GDM1 (cell line): ENCODE measurements at places on chromosomes 3 and 15.

- no peak for DNase-seq
These were observed 150.8 kb downstream of the MEGF11 start for GRCh38 chr15:66102563-66103292.

DNA sequence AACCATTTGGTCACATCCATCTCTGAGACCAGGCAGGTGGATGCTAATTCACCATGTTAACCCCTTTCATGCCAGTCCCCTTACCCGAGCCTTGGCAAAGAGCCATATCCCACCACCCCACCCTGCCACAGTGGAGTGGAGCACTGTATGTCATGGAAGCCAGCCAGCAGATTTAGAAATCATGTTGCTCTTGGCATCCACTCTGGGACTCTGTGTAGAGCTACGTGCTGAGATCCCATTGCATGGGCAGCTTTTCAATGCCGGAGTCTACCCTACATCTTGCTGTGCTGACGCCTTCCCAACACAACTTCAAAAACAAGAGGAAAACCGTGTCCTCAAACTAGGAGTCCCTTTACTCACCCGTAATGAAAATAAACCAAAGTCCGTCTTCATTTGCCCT, 131.0 kb downstream of the NTRK3 start:
- DNase-seq = no peak

- DNase-seq = no peak
These were observed 1556.2 kb upstream of the GBE1 start for GRCh38 chr3:83317605-83318004.

GRCh38 chr3:112734171-112734570, 93.2 kb upstream of the CCDC80 start:
- no peak for DNase-seq

DNA sequence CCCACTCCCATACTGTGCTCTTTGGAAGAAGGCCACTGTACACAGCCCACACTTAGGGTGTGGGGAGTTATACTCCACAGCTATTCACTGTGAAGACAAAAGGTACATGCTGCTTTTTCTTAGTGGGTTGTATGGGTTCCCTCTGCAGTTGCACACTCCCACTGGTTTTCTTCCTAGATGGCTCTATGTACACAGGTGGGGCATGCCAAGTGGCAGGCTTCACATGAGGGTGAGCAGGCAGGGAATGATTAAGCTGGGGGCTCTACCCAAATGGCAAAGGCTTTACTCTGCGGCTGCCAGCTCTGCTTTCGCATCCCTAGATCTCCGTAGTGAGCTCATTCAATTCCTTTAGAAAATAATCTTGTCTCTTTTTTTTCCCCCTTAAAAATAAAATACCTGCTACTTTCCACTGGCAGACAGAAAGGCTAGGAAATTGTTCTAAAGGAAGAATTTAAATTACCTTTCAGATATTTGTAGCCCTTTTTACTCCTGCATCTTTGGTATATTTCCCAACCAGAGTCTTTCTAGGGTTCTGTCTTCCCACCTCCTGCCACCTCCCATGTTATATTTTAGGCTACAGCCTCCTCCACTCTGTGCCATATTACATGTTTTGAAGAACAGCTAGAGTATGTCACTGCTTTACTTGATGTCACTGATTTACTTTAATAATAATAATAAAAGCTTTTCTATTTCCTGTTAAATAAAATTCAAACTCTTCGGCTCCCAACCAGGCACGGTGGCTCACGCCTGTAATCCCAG, 8.2 kb downstream of the LARP6 start:
- DNase-seq = no peak

GRCh38 chr3:102024270-102024904, 175.1 kb downstream of the NFKBIZ start:
- DNase-seq = no peak

GRCh38 chr15:100334015-100334414, 7.8 kb downstream of the ADAMTS17 start:
- no peak for DNase-seq

- DNase-seq = no peak
These were observed 4.1 kb downstream of the ZNF609 start for GRCh38 chr15:64464276-64465005.

GRCh38 chr3:110968076-110968475, 103.5 kb upstream of the NECTIN3 start:
- DNase-seq = no peak

DNA sequence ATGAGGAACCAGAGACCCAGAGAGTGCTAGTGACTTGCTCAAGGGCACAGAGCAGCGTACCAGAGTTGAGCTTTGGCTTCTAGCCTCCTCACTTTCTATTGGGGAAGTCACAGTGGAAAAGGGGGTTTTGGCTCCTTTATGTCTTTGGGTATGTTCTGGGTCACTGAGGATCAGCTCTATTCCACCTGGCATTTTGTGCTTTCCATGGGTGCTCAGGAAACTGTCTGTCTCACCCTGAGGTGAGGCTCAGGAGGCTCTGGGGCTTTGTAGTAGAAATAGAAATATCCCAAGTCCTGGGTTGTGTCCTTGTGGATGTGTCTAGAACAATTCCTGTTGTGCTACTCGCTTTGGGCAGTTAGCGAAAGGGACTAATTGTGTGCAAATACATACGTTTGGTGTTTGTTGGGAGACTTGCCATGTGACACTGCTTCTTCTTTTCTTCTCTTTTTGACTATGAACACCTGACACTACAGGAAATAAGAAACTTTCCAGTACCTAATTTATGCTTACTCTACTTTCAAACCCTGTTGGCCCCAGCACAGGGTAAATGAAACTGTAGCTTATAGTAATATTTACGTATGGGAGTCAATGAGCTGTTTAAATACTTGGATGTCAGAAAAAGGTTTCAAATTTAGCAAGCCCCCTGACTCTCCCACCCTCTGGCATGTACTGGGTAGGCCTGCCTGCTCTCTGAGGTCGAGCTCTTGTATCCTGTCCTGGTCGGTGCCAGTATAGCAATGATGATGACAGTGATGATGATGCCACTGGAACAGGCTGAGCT, 35.6 kb downstream of the SMAD3 start:
- no peak for DNase-seq

DNA sequence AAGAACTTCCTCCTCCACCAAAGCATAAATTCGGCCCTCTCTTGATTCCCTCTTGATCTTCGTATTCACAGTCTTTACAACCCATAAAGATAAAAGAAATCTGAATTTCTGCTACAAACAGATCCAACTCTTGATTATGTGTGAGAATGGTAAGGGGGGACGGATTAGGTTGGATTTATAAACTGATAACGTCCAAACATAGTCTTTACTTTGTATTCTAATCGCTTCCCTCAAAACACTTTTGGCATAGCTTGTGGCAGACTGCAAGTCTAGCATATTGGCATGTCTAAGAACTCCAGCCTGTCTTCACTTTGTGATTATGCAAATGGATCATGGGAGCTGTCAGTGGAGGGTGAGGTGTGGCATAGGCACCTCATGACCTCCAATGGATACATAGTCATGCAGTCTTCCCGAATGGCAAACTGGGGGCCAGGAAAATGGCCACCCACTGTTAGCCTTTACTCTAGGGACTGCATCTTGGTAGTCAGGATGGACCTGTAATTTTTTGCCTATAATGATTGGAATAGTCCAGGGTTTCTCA, 24.3 kb upstream of the GPR171 start:
- no peak for DNase-seq

GRCh38 chr3:127161236-127161635, 31.7 kb upstream of the PRR23E start:
- DNase-seq = no peak

DNA sequence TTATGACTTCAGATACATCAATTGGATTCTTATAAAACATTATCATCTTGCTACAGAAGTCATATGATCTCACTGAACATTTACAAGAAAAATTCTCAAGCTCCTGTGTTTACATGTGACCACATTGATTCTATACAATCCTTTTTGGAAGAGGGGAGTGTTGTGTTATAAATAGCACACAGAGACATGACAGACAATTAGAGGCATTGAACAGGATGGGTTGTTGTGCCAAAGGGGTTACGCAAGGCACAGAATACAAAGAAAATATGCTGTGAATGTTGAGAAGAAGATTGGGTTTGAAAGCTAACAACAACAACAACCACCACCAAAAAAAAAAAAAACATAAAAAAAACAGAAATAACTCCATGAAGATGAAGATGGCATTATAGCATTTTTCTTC, 32.5 kb upstream of the TBL1XR1 start:
- no peak for DNase-seq

DNA sequence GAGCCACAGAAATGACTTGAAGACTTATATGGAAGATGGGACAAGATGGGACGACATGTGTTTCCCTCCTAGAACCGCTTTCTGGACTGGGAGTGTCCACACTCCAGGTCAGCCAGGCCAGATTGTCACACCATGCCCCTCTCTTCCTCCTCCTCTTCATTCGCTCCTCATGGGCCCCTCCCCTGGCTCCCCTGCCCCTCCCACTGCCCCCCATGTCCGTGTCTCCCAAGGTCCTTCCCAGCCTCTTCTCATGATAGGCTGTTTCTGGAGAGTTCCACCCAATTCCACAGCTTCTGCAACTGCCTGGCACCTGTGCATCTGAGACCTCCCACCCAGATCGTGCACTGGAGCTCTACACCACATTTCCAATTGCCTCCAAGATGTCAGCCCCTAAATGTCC, 6.6 kb downstream of the MYO5C start:
- no peak for DNase-seq

- no peak for DNase-seq
These were observed 171.4 kb downstream of the SSR3 start for GRCh38 chr3:156383441-156384025.

DNA sequence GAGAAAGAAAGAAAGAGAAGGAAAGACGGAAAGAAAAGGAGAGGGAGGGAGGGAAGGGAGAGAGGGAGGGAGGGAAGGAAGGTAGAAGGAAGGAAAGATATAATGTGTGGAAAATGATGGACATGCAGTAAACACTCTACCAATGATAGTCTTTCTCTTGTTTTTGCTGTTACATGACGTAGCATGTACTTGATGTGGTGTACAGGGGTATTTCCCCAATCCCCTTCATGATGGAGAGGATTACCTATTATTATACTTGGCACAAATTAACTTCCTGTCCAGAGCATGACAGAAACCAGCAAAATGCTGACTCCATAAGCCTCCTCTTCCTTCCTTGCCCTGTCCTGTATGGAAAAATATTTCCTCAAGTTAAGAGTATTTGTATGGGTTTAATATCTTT, 124.4 kb downstream of the B3GALNT1 start:
- no peak for DNase-seq

DNA sequence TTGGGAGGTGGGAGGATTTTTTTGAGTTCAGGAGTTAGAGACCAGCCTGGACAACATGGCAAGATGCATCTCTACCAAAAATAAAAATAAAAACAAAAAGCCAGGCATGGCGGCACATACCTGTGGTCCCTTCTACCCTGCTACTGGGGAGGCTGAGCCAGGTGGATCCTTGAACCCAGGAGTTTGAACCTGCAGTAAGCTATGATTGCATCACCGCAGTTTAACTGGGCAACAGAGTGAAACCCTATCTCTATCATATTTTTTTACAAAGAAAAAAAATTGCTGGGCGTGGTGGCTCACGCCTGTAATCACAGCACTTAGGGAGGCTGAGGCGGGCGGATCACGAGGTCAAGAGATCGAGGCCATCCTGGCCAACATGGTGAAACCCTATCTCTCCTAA, 35.8 kb upstream of the RPN1 start:
- no peak for DNase-seq

GRCh38 chr3:52857864-52858263, 23.0 kb upstream of the MUSTN1 start:
- DNase-seq = no peak

DNA sequence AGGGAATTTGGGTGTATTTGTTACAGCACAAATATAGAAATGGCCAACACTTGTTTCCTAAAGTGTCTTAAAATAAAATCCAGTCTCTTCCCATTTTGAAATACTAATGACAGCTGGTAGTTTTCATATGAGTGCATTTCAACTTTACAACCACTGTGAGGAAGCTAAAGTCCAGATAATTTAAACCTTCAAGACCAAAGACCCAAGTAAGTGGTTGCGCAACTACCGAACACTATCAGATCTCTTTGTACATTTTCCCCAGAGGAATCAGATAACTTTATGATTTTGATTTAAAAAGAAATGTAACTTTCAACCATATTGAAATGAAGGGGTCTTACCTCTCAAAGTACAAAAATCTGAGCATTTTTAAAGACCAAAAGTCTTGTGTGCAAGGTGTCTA, 14.3 kb downstream of the BCL2L10 start:
- no peak for DNase-seq

- DNase-seq = no peak
These were observed 170.2 kb upstream of the TLE3 start for GRCh38 chr15:70267879-70268278.

DNA sequence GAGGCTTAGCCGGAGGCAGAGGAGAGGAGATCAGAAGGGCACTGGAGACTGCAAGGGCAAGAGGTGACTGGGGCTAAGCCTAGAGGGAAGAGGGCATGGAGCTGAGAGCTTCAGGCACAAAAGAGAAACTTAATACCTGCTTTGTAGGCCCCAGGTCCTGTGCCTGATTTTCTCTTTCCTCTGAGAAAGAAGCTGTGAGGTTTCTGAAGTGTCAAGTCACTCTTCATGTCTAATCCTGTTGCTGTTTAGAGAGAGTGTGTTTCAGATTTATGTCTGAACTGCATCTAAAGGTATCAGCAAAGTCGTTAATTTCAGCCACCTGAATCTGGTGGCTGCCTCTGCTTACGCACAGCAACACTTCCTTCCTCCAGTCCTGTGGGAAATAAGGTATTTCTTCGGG, 106.9 kb upstream of the RNU6-1 start:
- no peak for DNase-seq

DNA sequence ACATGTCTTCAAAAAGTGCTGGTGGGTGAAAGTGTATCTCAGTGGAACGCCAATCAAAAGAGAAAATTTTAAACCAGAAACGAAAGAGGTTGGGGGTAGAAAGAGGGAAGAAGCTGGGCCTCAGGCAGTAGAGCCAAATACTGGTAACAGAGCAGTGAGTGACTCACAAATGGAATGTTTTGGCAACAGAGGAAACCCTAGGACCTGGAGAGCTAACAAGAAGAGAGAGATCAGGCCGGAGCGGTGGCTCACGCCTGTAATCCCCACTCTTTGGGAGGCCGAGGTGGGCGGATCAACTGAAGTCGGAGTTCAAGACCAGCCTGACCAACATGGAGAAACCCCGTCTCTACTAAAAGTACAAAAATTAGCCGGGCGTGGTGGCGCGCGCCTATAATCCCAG, 450.8 kb upstream of the NAALADL2 start:
- DNase-seq = no peak

DNA sequence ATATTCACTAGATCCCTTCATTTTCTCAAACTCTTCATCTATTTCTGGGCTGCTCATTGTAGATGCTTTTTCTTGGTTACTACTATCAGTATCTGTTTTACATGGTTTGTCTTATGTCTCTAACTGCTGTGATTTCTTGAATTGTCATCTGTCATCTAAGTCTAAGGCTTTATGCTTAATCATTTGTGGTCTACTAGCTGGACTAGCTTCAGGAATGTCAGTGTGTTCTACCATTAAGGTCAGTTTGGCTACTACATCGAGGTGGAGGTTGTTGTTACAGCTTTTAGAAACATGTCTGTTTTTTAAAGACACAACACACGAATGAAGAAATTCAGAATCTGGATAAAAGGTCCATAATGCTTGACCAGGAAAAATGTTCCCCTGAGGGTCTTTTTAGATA, 82.2 kb downstream of the ABI3BP start:
- DNase-seq = no peak

GRCh38 chr3:197475514-197475913, 80.3 kb downstream of the BDH1 start:
- no peak for DNase-seq
